ENCODE measurements at places on chromosomes 6 and 20. TPM values are rescaled to one million over a fixed set of nuclear protein-coding genes. Genes with fewer than 3 reads are reported as not detected.

Gene ADGB
- total RNA-seq: not detected

Gene DEFB113
- not detected for total RNA-seq

Gene MPIG6B
- not detected for total RNA-seq

Gene SLC22A7
- not detected for total RNA-seq

Gene DTNBP1
- 6.3 TPM for total RNA-seq

Gene SCGN
- total RNA-seq: not detected

Gene CHD6
- total RNA-seq: 10.8 TPM

Gene TBC1D20
- total RNA-seq: 35.8 TPM

Gene MUC22
- total RNA-seq: under 0.01 TPM

Gene SEMG1
- total RNA-seq: not detected

Gene PAK5
- not detected for total RNA-seq

Gene RPP40
- 10.3 TPM for total RNA-seq

Gene DUSP15
- total RNA-seq: not detected

Gene HLA-DPB1
- total RNA-seq: not detected

Gene GLP1R
- total RNA-seq: not detected

Gene CFAP61
- 0.13 TPM for total RNA-seq

Gene PRPH2
- total RNA-seq: under 0.01 TPM

Gene STK35
- 20.0 TPM for total RNA-seq

Gene OVOL2
- 27.6 TPM for total RNA-seq

Gene OPRL1
- under 0.01 TPM for total RNA-seq

Gene PI3
- 110 TPM for total RNA-seq

Gene UNC5CL
- total RNA-seq: 0.26 TPM

Gene TRIM40
- not detected for total RNA-seq

Gene GFRAL
- not detected for total RNA-seq

Gene PSORS1C2
- not detected for total RNA-seq

Gene SFTA2
- not detected for total RNA-seq

Gene PBOV1
- not detected for total RNA-seq

Gene WFDC2
- total RNA-seq: not detected

Gene KCNS1
- total RNA-seq: 0.53 TPM

Gene SGK2
- total RNA-seq: 0.38 TPM

Gene SYNJ2
- total RNA-seq: 8.2 TPM

Gene EDN3
- not detected for total RNA-seq

Gene RIOK1
- 25.3 TPM for total RNA-seq

Gene VPS52
- total RNA-seq: 32.5 TPM

Gene GTSF1L
- not detected for total RNA-seq

Gene RIPOR3
- 0.53 TPM for total RNA-seq

Gene SLC24A3
- under 0.01 TPM for total RNA-seq

Gene ZNF341
- 0.64 TPM for total RNA-seq

Gene TFEB
- total RNA-seq: 13.2 TPM

Gene HLA-DQA2
- total RNA-seq: not detected

Gene JARID2
- 29.2 TPM for total RNA-seq

Gene RGL2
- 27.7 TPM for total RNA-seq

Gene NCR2
- not detected for total RNA-seq

Gene LRP11
- total RNA-seq: 129 TPM

Gene CST3
- 124 TPM for total RNA-seq

Gene SAMD5
- 3.1 TPM for total RNA-seq

Gene NRN1
- not detected for total RNA-seq

Gene OOEP
- total RNA-seq: not detected

Gene MCHR2
- total RNA-seq: not detected

Gene MEP1A
- total RNA-seq: not detected

Gene PDE10A
- total RNA-seq: under 0.01 TPM

Gene RHAG
- not detected for total RNA-seq

Gene SLC25A27
- 5.3 TPM for total RNA-seq

Gene TGM2
- 5.5 TPM for total RNA-seq

Gene MAS1
- total RNA-seq: not detected

Gene CLPSL1
- not detected for total RNA-seq

Gene STMND1
- not detected for total RNA-seq

Gene SLC22A3
- total RNA-seq: 8.6 TPM

Measured in bronchial epithelial cell (primary cell).